Progenitor cell of endocrine pancreas (in vitro differentiated cells): ENCODE measurements at places on chromosomes 5 and 9.
A peak's percentile ranks its signal among the peaks of the same experiment; 100 is the strongest.

DNA sequence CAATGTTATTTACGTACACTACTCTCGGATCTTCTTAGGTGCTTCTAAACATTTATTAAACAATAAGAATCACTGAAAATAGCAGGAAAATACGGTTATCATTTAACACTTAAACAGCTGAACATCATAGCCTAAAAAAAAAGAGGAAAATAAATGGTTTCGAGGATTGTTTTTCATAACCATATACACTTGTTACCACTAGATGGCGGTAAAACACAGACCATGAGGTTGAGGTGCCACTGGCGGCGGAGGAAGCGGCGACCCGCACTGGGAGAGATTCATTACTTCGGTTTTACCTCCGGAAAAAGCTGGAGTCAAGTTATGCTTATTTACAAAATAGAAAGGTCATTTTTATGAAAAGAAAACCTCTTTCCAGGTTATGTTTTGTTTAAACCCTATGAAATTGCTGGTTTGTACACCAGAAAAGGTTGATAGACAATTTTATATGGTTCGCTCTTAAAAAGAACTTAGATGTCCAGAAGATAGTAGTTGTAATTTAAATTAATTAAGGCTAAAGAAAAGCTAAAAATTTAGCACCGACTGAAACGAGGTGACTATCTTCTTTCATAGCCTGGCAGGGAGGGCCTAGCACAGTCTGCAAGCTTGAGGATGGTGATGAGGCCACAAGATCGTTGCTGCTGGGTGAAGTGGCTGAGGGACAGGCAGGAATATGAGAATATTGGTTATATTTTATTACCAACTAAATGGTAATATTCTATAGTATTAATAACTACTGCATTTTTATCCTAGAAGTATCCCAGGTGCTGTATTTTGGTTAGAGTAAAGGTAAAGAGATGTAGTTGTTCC, 605.7 kb downstream of the RAB3C start:
- peak; percentile 40 for DNase-seq
- peaks cover 5% of the 10 kb centered on the region for H3K27me3 ChIP-seq
- peak overlapping the region; percentile 19 for H3K4me3 ChIP-seq
- no peaks in the 10 kb centered on the region for H3K36me3 ChIP-seq

GRCh38 chr5:5524327-5524726, 101.8 kb downstream of the ICE1 start:
- H3K4me3 ChIP-seq, result no peak overlapping the region
- H3K36me3 ChIP-seq, result no peaks in the 10 kb centered on the region
- H3K4me1 ChIP-seq, result peaks cover 8% of the 10 kb centered on the region
- peaks cover 14% of the 10 kb centered on the region for H3K27me3 ChIP-seq
- no peak overlapping the region for H3K27ac ChIP-seq

GRCh38 chr9:119861842-119862241, 492.6 kb upstream of the BRINP1 start:
- DNase-seq, result no peak
- H3K4me1 ChIP-seq, result no peaks in the 10 kb centered on the region
- no peak overlapping the region for H3K4me3 ChIP-seq
- H3K27ac ChIP-seq, result no peak overlapping the region
- no peaks in the 10 kb centered on the region for H3K27me3 ChIP-seq
- H3K36me3 ChIP-seq, result no peaks in the 10 kb centered on the region

DNA sequence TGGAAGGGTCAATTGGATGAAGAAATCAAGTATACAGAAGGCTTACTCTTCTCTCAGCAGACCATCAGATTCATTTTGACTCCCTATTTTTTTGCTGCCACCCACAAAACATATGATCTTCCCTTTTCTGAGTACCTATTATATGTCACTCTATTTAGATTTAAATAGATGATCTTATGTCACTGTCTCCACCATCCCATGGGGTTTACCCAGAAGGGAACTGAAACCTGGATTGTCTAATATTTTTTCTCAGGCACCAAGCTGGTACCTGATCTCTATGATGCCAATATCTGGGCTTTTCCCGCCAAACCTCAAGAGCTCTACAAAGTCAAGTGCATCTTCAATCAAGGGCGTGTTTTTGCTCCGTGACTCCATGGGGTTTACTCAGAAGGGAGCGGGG, 118.7 kb downstream of the GAS1 start:
- H3K4me1 ChIP-seq, result no peaks in the 10 kb centered on the region
- no peaks in the 10 kb centered on the region for H3K36me3 ChIP-seq
- H3K4me3 ChIP-seq, result no peak overlapping the region
- DNase-seq, result no peak

- no peak for DNase-seq
- H3K4me1 ChIP-seq, result peaks cover 18% of the 10 kb centered on the region
- no peaks in the 10 kb centered on the region for H3K27me3 ChIP-seq
- no peaks in the 10 kb centered on the region for H3K36me3 ChIP-seq
- peak overlapping the region; percentile 59 for H3K27ac ChIP-seq
- no peak overlapping the region for H3K4me3 ChIP-seq
These were observed 186.9 kb downstream of the RGS3 start for GRCh38 chr9:113650207-113651131.

GRCh38 chr9:124505006-124505900, 1.9 kb downstream of the NR5A1 start:
- peaks cover 50% of the 10 kb centered on the region for H3K27me3 ChIP-seq
- H3K27ac ChIP-seq, result no peak overlapping the region
- peaks cover 3% of the 10 kb centered on the region for H3K4me1 ChIP-seq
- peak overlapping the region; percentile 49 for H3K4me3 ChIP-seq

DNA sequence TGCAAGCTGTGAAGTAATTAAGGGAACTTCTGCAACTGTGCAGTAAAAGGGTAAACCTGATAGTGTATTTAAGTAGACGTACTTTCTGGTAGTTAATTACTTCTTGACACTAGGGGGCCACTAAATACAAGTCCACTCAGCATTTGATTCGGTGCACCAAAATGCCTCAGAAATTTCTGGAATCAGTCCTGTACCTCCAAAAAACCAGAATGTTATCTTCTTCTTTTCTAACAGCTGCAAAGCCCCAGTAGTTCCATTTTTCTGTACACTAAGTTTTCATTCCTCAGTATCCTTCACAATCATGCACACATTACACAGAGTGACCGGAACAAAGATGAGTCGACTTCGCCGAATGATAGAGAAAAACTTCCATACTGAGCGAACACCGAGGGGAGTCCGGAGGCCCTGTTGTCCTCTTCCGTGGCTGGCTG, 484 bp downstream of the GFM2 start:
- peak overlapping the region; percentile 99 for H3K4me3 ChIP-seq
- H3K27ac ChIP-seq, result peak overlapping the region; percentile 98
- DNase-seq, result no peak
- H3K4me1 ChIP-seq, result peaks cover 23% of the 10 kb centered on the region

DNA sequence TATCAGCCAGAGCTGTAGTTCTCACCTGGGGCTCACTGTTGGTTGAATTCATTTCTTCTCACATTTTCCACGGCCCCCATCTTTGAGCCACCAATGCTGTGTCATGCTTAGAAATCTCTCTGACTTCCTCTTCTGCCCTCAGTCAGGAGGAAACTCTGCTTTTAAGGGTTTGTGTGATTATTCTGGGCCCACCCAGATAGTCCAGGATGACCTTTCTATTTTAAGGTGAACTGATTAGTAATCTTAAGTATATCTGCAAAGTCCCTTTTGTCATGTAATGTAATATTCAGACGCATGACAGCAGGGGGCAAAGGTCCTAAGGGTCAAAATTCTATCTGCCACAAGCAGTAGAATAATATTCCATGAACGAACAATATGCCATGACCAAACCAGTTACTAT, 88.4 kb downstream of the AK8 start:
- H3K36me3 ChIP-seq, result no peaks in the 10 kb centered on the region
- no peak overlapping the region for H3K4me3 ChIP-seq
- H3K27me3 ChIP-seq, result peaks cover 22% of the 10 kb centered on the region
- DNase-seq, result no peak
- H3K27ac ChIP-seq, result no peak overlapping the region
- no peaks in the 10 kb centered on the region for H3K4me1 ChIP-seq

DNA sequence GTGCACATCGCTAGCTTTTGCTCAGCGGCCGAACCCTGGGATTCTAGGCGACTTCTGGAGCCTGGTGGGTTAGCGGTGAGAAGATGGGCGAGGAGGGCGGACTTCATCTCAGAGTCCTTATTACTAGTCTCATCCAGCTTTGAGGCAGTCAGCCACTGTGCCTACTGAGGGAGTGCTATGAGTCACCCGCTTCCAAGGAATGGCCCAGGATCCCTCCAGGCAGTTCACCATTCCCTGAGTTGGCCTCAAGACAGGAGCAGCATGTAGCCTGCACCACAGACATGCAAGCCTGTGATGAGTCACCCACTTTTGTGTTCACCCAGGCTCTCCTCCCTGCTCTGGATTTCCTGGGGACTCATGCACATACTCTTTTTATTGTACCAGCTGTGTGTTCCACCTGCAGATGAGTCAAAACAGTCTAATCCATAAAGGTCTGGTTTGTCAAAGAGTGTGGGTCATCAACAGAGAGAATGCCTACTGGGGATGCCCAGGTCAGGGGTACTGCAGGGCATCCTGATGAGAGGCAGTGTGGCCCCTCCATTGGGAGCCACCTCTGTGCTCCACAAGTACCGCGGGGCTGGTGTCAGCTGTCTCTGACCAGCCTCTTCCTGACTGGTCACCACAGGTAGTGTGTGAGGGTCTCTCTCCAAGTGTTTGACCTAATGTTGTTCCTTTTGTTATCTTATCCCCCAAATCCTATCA, 20.2 kb downstream of the SLC22A5 start:
- no peak for DNase-seq
- H3K27ac ChIP-seq, result peak overlapping the region; percentile 33
- H3K36me3 ChIP-seq, result peaks cover 3% of the 10 kb centered on the region
- H3K27me3 ChIP-seq, result no peaks in the 10 kb centered on the region

GRCh38 chr5:9545992-9546851, at the start of gene SEMA5A:
SEMA5A (minus strand) TSS chr5:9546075; CDS start chr5:9379946, 166,129 bp downstream.
- H3K27ac ChIP-seq, result peak within 1 kb of the TSS; percentile 83
- DNase-seq, result peak; percentile 43
- H3K27me3 ChIP-seq, result peaks cover 27% of the 10 kb centered on the region
- H3K4me1 ChIP-seq, result peaks cover 9% of the 10 kb centered on the region
- H3K36me3 ChIP-seq, result no peaks in the 10 kb centered on the region
- peak within 1 kb of the TSS; percentile 86 for H3K4me3 ChIP-seq

- peaks cover 24% of the 10 kb centered on the region for H3K4me1 ChIP-seq
- no peak for DNase-seq
- no peaks in the 10 kb centered on the region for H3K27me3 ChIP-seq
These were observed 2.1 kb downstream of the ZNF608 start for GRCh38 chr5:124744170-124744971.

DNA sequence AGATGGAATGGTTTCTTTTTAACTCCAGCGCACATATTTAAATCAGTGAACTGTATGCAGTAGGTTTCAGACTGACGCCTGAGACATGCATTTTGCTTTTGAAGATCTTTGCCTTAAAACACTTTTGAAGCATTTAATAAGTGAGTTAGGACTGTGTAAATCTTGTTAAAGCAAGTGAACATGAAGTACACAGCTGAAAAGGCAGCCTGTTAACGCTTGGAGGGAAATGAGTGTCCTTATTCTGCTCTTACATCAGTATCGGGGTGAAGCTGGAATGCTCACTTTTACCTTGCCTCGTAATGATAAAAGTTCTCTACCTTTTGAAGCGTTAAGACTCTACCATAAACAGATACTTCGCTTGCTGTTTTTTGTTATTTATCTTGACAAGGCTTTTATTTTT, 552.2 kb downstream of the ZNF608 start:
- H3K4me1 ChIP-seq, result peaks cover 39% of the 10 kb centered on the region
- H3K4me3 ChIP-seq, result no peak overlapping the region
- no peak for DNase-seq
- no peaks in the 10 kb centered on the region for H3K27me3 ChIP-seq
- H3K36me3 ChIP-seq, result no peaks in the 10 kb centered on the region
- H3K27ac ChIP-seq, result no peak overlapping the region

DNA sequence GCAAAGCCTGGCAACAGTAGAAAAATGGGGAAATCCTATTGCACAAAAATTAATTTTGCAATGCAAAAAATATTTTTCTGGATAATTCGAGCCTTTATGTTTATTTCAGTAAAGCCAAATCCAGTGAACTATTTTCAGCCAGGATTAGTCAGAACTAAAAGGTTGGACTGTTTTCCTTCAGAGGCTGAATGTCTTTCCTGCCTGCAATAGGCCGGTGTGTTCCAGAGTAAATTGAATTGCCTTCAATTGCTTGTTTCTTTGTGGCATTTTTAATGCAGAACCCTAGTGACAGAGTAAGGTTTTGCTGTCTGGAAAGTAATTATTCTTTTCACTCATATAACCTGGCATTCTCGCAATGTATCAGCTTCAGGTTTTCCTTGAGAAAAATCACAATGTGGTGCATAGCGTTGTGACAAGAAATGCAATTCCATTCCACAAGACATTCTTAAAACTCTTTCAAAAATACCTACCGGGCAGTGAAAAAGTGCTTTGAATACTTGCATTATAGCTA, 183.7 kb downstream of the GLIS3 start:
- no peaks in the 10 kb centered on the region for H3K27me3 ChIP-seq
- peaks cover 37% of the 10 kb centered on the region for H3K4me1 ChIP-seq
- no peak for DNase-seq
- no peak overlapping the region for H3K27ac ChIP-seq

DNA sequence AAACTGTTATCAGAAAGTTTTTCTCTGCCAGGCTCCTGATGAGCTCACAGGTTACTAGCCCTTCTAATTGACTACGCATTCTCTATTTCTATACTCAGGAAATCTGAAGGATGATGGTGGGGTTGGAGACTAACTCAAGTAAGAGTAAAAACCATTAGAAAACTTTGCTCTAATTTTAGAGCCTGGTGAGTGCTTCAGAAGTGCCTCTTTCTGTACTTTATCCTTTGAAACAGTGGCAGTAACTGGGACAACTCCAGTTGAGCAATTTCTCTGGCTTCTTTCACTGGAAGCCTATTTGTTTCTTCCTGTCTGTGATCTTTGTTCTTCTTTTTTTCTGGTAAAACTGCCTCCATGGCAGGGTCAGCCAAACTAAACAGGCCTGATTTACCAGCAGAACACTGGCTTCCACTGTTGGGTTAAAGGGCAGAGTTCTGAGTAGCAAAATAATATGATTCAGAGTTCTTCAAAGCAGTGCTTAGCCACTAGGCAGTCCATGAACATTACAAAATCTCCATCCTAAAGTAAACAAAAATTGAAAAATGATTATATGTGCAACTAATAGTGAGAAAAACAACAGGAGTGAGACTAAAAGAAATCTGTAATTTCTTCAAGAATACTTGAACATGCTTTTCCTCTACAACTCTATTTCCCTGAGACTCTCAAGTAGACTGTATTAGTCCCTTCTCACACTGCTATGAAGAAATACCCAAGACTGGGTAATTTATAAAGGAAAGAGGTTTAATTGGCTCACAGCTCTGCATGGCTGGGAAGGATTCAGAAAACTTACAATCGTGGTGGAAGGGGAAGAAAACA, 79.8 kb downstream of the MROH2B start:
- no peaks in the 10 kb centered on the region for H3K27me3 ChIP-seq
- H3K36me3 ChIP-seq, result no peaks in the 10 kb centered on the region
- peaks cover 10% of the 10 kb centered on the region for H3K4me1 ChIP-seq

- no peak overlapping the region for H3K4me3 ChIP-seq
- H3K4me1 ChIP-seq, result peaks cover 9% of the 10 kb centered on the region
- H3K27ac ChIP-seq, result no peak overlapping the region
- no peaks in the 10 kb centered on the region for H3K36me3 ChIP-seq
These were observed 175.8 kb upstream of the KLF9 start for GRCh38 chr9:70590315-70590677.

GRCh38 chr9:36471359-36471758, 71.3 kb upstream of the RNF38 start:
- DNase-seq, result no peak
- no peaks in the 10 kb centered on the region for H3K36me3 ChIP-seq
- H3K27me3 ChIP-seq, result no peaks in the 10 kb centered on the region

GRCh38 chr9:107557236-107557990, 67.8 kb upstream of the KLF4 start:
- H3K4me3 ChIP-seq, result no peak overlapping the region
- no peaks in the 10 kb centered on the region for H3K36me3 ChIP-seq
- DNase-seq, result no peak
- H3K27ac ChIP-seq, result no peak overlapping the region
- H3K27me3 ChIP-seq, result peaks cover 87% of the 10 kb centered on the region
